ENCODE measurements at places on chromosomes 6 and 20.
A peak's percentile ranks its signal among the peaks of the same experiment; 100 is the strongest.

- DNase-seq: no peak
Observed at GRCh38 chr20:3687655-3688054, 5.8 kb upstream of the ADAM33 start.

GRCh38 chr6:154206141-154206540, 150.5 kb downstream of the IPCEF1 start:
- DNase-seq: no peak

DNA sequence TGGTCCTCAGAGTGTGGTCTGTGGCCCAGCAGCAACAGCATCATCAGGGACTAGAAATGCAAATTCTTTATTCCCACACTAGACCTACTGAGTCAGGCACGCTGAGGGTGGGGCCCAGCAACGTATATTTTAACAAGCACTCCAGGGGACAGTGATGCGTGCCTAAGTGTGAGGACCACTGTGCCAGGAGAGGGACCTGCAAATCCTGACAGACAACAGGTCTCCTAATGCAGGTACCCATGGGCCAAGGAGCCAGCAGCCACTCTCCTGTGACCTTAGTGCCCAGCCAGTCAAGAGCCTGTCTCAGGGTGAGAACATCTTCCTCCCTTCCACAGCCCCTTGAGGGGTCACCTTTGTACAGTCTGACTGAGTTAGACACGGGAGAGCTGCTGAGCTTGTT, 8.0 kb upstream of the MYLK2 start:
- no peak for DNase-seq

GRCh38 chr6:147970970-147971369, 371.7 kb upstream of the SASH1 start:
- no peak for DNase-seq

DNA sequence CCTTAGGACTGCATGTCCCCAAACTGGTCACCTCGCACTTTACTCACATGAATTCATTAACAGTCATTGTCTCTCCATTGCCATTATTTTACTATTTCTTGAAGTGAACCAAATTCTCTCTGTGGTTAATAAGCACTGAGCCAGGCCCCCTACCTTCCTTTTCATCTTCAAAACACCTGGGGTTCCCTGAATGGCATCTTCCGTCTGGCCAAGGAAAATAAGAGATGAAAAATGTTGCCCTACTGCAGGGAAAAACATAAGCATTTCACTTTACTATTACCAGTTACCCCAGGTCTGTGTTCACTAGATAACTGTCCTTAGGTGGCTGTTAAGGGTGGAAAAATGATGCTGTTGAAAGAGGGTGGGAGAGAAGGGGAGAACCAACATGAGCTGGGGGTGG, 10.0 kb upstream of the NKX2-2 start:
- no peak for DNase-seq

DNA sequence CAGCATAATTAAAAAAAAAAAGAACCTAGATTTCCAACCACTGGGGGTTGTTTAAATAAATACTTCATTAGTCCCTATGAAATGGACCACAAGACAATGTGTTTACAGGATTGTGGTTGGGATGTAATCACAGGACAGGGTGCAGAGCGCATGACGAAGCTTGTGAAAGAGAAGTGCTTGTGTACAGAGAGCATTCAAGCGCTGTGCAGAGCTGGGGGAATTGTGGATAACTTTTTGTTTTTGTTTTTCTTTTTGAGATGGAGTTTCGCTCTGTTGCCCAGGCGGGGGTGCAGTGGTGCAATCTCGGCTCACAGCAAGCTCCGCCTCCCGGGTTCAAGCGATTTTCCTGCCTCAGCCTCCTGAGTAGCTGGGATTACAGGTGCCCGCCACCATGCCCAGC, 22.3 kb downstream of the LAMA5 start:
- DNase-seq: no peak

- no peak for DNase-seq
Observed at GRCh38 chr20:38164624-38165088, 414 bp downstream of the TGM2 start.

DNA sequence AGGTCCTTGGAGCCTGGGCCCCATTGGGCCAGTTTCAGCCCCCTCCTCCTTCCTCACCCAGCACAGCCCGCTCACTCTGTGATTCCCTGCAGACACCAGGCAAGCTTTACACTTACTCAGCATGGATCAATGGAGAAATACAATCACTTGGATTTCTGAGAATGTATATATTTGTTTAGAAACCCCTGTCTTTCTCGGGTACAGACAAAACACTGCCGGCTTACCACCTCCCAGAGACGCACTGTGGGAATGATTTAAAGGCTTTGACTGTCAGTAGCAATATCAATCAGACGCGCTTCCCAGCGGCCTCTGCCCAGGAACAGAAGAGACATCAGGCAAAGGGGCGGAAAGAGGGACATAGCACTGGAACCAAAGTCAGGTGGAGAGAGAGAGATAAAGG, 186.5 kb downstream of the MAFB start:
- DNase-seq: no peak

- no peak for DNase-seq
Observed at GRCh38 chr20:24572140-24572539, 102.7 kb downstream of the SYNDIG1 start.

GRCh38 chr6:101937108-101937507, 543.6 kb downstream of the GRIK2 start:
- no peak for DNase-seq

DNA sequence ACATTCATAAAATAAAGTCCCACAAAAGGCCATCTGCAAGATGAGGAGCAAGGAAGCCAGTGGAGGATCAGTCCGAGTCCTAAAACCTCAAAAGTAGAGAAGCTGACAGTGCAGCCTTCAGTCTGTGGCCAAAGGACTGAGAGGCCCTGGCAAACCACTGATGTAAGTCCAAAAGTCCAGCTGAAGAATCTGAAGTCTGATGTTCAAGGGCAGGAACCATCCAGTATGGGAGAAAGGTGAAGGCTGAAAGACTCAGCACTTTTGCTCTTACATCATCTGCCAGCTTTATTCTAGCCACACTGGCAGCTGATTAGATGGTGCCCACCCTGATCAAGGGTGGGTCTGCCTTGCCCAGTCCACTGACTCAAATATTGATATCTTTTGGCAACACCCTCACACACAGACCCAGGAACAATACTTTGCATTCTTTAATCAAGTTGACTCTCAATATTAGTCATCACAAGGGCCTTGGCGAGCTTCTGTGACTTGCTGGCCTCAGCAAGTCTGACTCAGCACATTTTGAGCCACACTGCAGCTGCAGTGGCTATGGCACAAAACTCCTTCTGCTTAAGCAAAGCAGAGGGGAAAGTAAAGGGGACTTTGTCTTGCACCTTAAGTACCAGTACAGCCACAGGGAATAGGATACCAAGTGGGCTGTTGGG, 1370.3 kb upstream of the CITED2 start:
- no peak for DNase-seq

DNA sequence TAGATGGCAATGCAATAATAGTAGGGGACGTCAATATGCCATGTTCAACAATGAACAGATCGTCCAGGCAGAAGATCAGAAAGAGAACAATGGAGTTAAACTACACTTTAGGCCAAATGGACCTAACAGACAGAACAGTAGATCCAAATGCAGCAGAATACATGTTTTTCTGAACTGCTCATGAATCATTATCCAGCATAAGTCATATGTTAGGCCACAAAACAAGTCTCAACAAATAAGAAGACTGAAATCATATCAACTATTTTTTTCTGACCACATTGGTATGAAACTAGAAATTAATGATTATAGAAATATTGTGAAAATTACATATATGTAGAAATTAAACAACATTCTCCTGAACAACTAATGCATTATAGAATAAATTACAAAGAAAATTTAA, 10.2 kb upstream of the DEFB125 start:
- DNase-seq: no peak

GRCh38 chr6:159217595-159218275, 48.5 kb downstream of the FNDC1 start:
- DNase-seq: peak; percentile 2

DNA sequence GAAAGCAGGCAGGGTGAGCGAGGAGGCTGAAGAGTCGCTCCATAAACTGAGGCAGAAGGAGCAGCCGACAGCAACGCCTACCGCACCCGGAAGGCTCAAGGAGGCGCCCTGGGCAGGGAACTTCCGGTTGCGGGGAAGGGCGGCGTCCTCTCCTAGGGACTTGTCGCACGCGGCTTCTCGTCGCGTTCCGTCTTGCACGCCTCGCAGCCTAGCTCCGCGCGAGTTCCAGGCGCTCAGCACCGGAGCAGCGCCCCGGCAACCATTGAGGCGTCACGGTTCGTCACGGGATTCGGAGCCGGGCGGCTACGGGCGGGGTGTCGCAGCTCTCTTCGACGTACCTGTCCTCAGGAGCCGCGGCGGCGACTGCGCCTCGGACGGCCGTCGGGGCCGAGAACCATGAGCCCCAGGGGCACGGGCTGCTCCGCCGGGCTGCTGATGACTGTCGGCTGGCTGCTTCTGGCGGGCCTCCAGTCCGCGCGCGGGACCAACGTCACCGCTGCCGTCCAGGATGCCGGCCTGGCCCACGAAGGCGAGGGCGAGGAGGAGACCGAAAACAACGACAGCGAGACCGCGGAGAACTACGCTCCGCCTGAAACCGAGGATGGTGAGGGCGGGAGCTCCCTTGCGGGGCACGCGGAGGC, at the start of gene SPACA1:
TSS of gene SPACA1 (plus strand) at position 332 of the 641 bp plus-strand sequence. CDS start at position 397, 65 bp downstream.
- DNase-seq: no peak

DNA sequence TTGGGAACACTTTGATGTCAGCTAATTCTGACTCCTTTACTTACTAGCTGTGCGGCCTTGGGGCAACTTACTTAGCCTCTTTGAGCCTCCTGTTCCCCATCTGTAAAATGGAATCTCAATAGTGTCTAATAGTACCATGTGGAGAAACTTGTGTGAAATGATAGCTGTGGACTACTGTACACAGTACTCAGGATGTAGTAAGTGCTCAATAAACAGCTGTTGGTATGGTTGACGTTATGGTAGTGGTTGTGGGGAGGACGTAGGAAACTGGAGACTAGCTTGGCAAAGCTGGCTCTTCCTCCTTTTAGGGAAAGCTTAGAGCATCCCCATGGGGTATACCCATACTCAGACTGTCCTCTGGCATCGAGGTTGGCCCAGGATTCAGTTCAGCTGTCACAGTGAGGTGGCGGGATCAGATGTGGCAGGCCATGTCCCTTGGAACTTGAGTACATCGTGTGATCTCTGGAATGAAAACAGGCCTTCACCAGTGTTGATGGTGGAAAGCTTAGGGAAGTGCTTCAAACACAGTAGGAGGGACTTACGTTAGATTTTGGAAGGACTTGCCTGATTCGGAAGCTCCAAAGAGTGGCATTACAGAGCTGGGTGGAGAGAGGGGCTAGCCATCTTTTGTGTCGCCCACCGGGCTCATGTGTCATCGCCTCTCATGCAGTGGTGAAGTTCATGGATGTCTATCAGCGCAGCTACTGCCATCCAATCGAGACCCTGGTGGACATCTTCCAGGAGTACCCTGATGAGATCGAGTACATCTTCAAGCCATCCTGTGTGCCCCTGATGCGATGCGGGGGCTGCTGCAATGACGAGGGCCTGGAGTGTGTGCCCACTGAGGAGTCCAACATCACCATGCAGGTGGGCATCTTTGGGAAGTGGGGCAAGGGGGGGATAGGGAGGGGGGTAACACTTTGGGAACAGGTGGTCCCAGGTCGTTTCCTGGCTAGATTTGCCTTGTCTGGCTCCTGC, 7.1 kb downstream of the VEGFA start:
- no peak for DNase-seq

DNA sequence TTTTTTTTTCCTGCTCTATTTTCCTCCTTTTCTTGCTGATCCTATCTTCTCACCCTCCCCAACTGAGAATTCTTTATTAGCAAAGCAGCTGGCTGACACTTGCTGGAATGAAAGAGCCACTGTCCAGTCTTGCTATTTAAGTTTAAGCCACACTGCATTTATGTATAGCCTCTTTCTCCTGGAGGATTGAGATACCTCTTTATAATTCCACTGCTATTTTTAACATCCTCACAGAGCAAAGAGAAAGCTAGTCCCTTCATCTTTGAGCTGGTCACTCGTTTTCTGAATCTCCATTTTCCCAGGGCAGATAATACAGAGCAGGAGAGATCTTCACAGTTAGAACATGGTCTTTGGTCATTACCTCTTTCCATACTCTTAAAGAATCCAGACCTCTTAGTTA, 36.0 kb upstream of the EEF1A1 start:
- no peak for DNase-seq

DNA sequence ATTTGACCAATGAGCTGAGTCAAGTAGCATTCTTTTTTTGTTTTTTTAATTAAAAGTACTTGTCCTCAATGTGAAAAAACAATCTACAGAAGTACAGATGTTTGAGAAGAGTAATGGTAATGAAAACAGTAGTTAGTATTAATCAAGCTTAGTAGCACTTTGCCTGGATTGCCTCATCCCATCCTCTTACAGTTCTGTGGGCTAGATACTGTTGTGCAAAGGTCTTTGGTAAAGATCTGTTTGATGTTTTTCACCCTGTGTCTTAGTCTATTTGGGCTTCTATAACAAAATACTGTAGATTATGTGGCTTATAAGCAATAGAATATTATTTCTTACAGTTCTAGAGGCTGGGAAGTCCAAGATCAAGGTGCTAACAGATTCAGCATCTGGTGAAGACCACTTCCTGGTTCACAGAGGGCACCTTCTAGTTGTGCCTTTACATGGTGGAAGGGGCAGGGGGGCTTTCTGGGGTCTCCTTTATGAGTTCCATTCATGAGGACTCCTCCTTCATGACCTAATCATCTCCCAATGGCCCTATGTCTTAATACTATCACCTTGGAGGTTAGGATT, 84.3 kb downstream of the SHLD1 start:
- DNase-seq: no peak

GRCh38 chr20:55014766-55015165, 539.4 kb downstream of the DOK5 start:
- DNase-seq: no peak

GRCh38 chr6:52548353-52548713, 28.5 kb downstream of the TRAM2 start:
- DNase-seq: no peak

DNA sequence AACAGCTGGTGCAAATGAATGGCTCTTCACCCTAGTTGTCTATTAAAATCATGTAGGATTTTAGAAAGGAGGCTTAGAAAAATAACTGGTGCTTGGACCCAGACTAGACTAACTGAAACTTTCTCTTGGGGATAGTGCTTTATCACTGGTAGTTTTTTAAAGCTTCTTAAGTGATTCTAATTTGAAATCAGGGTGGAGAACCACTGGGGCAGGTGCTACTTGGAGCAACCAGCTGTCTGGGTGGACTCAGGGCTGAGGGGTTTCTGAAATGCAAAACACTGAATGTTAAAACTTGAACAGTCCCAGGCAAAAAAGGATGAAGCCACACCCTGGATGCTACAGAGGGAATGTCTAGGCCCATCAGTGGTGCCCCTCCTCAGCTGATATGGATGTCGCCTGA, 81.2 kb downstream of the PXDC1 start:
- no peak for DNase-seq

GRCh38 chr20:50191065-50191543, 474 bp downstream of the CEBPB start:
- DNase-seq: peak; percentile 50

- DNase-seq: peak; percentile 90
Observed at GRCh38 chr20:62427172-62428001, at the start of gene RBBP8NL. Gene RBBP8NL (minus strand): TSS chr20:62427539. CDS start chr20:62419647, 7,892 bp downstream.
